Mesothelial cell of epicardium (in vitro differentiated cells): ENCODE measurements at places on chromosomes 6 and 20. TPM values are rescaled to one million over a fixed set of nuclear protein-coding genes. Genes with fewer than 3 reads are reported as not detected.

SPINT3 gene
- not detected in 3 replicates for total RNA-seq

IBTK gene
- total RNA-seq: 29.4 to 33.3 TPM (median 31.8 TPM) in 3 replicates

RIMS4 gene
- 1.3 to 2.2 TPM (median 1.6 TPM) in 3 replicates for total RNA-seq

GRCh38 chr6:23365732-23366131, 760.3 kb upstream of the NRSN1 start:
- no peak for DNase-seq

GRCh38 chr20:55649254-55649653, 356.1 kb downstream of the CBLN4 start:
- no peak for DNase-seq

- DNase-seq: no peak
Measured at GRCh38 chr6:84801250-84801649, 36.9 kb upstream of the TBX18 start.

GRCh38 chr6:42243046-42243445, 25.4 kb upstream of the MRPS10 start:
- DNase-seq: no peak

GRCh38 chr6:151430886-151431285, 21.0 kb downstream of the RMND1 start:
- DNase-seq: no peak

GRCh38 chr6:24183584-24183983, 57.6 kb downstream of the NRSN1 start:
- DNase-seq: no peak

GRCh38 chr6:19268117-19268516, 569.1 kb upstream of the ID4 start:
- no peak for DNase-seq
